GM23248 (cell line): ENCODE measurements at places on chromosomes 6 and 20. TPM values are rescaled to one million over a fixed set of nuclear protein-coding genes. Genes with fewer than 3 reads are reported as not detected.
A peak's percentile ranks its signal among the peaks of the same experiment; 100 is the strongest.

Gene OPRL1
- 0.35 and 0.53 TPM in 2 replicates for polyA plus RNA-seq

GRCh38 chr20:24468401-24469115 lies 871 bp upstream of the SYNDIG1 start:
- H3K4me3 ChIP-seq, result peak overlapping the region; percentile 74
- no peaks in the 10 kb centered on the region for H3K36me3 ChIP-seq
- no peak for DNase-seq
- H3K27ac ChIP-seq, result no peak overlapping the region

GRCh38 chr20:17376031-17376430 lies 149.2 kb downstream of the PCSK2 start:
- no peaks in the 10 kb centered on the region for H3K4me1 ChIP-seq
- no peaks in the 10 kb centered on the region for H3K36me3 ChIP-seq
- H3K4me3 ChIP-seq, result no peak overlapping the region

GRCh38 chr6:142055219-142055618 lies 77.5 kb upstream of the GJE1 start:
- no peak overlapping the region for H3K4me3 ChIP-seq
- no peaks in the 10 kb centered on the region for H3K27me3 ChIP-seq
- no peak for DNase-seq
- H3K4me1 ChIP-seq, result no peaks in the 10 kb centered on the region

GRCh38 chr6:129575378-129576118 lies 134.4 kb downstream of the ARHGAP18 start:
- H3K4me3 ChIP-seq, result peak overlapping the region; percentile 61
- no peaks in the 10 kb centered on the region for H3K27me3 ChIP-seq
- peak; percentile 77 for DNase-seq
- H3K36me3 ChIP-seq, result 0 out of 2 replicates have a peak, but pooled peaks cover 7% of the 10 kb centered on the region
